ENCODE measurements at places on chromosomes 2 and 18. TPM values are rescaled to one million over a fixed set of nuclear protein-coding genes. Genes with fewer than 3 reads are reported as not detected.

KCNG2 gene
- 0.19 TPM for total RNA-seq

SLC25A12 gene
- 9.9 TPM for total RNA-seq

GRCh38 chr2:64134813-64135212, 9.4 kb downstream of the PELI1 start:
- no peak for DNase-seq

RGPD4 gene
- total RNA-seq = 0.08 TPM

GRCh38 chr2:18516112-18516511, 44.3 kb downstream of the RDH14 start:
- no peak for DNase-seq

DNA sequence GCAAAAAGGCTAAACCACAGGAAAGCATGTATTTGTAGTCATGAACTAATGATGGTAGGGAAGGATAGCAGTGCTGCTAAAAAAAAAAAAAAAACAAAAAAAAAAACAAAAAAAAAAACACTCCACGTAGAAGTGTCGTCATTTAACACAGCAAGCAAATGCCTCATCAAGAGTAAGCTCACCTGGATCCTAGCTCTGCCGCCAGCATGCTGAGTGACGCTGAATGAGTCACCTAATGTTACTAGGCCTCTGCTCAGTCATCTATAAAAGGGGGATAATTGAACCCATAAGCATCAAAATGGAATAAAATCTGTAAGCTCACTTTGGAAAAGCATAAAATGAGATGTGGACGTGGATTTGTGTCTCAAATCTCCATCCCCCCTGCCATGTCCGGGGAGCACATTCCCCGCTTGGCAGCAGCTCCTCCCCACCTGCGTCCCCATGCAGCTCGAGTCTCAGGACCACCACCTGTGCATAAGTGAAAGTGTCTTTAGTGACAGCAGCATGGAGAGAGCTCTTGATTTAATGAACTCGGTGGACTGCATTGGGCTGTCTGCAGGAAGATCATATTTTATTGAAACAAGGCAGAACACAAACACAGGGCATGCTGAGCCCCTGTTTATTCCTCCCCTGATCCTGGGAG, 427.5 kb downstream of the LRATD1 start:
- no peak for DNase-seq

- DNase-seq = peak; percentile 88
Observed at GRCh38 chr2:212539072-212539880, 674 bp upstream of the ERBB4 start.

DNA sequence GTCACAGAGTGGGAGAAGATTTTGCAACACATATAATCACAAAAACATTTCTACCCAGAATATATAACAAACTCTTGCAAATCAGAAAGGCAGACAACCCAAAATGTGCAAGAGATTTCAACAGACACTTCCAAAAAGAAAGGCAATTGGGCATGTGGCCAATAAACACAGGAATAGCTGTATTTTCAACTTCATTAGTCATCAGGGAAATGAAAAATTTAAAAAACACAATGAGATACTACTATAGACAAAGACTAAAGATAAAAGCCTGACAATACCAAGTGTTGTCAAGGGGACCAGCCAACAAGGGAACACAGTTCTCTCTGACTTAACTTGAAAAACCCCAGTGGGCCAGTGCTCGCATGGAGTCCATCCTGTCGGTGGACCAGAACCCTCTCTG, 40.5 kb downstream of the MTHFD2 start:
- no peak for DNase-seq

EGR4 gene
- total RNA-seq = not detected

DNA sequence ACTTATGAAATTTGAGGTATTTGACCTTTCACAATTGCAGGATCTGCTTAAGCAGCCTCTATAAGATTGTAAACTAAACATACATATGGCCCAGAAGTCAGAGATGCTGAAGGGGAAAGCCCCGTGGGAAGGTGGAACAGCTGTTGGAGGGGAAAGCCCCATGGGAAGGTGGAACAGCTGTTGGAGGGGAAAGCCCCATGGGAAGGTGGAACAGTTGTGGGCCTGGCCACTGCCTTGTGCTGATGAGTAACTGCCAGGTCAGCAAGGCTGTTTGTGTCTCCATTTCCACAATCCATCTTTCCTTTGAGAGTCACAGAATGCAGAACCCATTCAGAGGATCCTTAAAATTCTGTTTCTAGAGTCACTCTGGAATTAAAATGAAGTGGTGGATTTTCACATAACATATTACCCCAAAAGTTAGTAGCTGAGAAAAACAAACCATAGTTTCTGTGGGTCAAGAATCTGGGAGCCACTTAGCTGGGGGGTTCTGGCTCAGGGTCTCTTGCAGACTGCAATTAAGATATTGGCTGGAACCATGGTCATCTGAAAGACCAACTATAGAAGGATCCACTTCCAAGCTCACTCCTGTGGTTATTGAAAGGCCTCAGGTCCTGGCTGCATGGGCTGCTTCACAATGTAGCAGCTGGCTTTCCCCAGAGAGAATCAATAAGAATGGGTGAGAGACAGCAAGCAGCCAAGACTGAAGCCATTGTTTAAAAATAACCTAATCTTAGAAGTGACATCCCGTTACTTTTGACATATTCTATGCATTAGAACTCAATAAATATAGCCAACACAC, 86.6 kb upstream of the CAVIN2 start:
- no peak for DNase-seq

SLC38A11 gene
- not detected for total RNA-seq

GRCh38 chr2:66541646-66542045, 106.7 kb downstream of the MEIS1 start:
- no peak for DNase-seq

Measured in H1 (cell line).